Astrocyte of the cerebellum (primary cell): ENCODE measurements at places on chromosomes 1 and 21.

DNA sequence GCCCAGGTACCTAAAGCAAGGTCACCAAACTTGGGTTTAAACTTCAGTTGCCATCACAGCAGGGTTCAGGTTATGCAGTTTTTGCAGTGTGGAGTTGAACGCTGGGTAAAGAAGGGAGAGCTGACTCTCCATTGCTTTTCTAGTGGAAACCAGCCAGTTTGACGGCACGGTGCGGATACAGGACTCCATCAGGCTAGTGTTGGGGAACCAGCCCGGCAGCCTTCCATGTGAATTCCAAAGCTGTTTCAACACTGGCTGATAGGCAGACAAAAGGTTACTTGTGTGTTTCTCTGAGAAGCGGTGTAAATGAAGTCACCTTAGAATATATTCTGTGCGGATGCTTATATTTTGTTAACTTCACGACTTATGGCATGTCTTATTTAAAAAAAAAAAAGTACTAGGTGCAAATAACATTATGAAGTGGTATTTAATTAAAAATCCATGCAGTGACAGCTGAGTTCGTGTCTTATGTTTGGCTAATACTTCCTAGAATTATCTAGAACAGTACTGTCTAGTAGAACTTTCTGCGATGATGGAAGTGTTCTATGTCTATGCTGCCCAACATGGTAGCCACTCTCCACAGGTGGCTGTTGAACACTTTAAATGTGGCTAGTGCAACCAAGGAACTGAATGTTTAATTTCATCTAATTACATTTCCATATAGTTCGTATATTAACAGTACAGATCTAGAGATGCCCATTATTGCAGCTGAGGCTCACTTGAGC is 29.9 kb upstream of the RCAN3 start:
- no peak for DNase-seq

DNA sequence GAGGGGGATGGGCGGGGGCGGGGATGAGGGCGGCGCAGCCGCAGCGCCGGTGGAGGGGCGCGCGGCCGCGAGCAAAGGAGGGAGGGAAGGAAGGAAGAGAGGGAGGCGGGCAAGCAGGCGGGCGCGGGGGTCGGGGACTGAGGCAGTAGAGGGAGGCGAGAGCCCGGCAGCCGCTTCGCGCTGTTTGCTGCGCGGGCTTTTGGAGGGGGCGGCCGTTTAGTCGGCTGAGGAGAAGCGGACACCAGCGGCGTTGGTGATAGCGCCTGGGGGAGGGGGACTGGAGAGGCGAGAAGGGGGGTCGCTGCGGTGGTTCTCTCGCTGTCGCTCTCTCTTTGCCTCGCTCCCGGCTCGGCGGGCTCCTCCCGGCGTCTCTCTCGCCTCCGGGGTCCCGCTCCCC is at the start of gene HS2ST1:
Gene HS2ST1, plus strand, starts transcription at position 35 of the 397 bp plus-strand sequence.
- no peak for DNase-seq

GRCh38 chr1:86345042-86345441 is 51.1 kb downstream of the ODF2L start:
- DNase-seq: no peak

GRCh38 chr1:32729254-32730046 is 26.9 kb upstream of the SYNC start:
- no peak for DNase-seq

GRCh38 chr1:42983253-42983652 is 24.6 kb upstream of the SLC2A1 start:
- no peak for DNase-seq

- DNase-seq: peak; percentile 3
Observed at GRCh38 chr1:173134029-173134428, 73.1 kb downstream of the TNFSF4 start.

GRCh38 chr21:44898851-44899767 is 21.6 kb downstream of the ITGB2 start:
- no peak for DNase-seq

DNA sequence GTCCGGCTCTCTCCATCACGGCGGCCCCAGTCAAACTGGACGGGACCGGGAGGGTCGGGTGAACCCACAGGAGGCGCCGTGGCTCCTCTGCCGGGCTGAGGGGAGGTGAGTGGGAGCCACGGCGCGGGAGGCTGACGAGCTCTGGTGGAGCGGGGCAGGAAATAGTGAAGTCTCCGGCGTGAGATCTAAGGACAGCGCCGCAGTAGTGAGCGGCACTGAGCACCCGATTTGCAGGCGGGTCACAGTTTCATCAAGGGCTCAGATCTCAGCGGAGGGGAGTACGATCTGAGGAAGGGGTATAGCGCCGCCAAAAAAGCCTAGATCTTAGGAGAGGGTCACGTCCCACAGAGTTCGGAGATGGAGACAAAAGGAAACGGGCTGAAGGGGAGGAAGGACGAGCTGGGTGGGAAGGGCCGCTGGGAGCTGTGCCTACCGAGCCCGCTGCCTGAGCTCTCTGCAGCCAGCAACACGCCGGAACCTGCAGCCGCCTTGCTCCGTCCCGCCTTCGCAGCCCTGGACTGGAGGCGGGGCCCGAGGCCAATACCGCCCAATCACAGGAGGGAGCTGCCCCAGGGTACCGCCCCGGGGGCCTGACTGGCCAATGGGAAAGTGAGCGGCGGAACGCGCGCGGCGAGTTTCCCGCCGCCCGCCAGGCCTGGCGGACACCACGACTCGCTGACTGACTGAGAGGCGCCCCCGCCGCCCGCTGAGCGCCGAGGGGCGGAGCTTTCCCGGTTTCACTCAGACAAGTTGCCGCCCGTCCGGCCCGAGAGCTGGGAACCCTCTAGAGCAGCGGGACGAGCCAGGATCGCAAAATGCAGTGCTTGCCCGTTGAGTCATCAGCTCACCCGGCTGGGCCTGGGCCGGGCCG is 1.9 kb downstream of the SFN start:
- peak; percentile 93 for DNase-seq

GRCh38 chr1:174239541-174239940 is 80.2 kb downstream of the RABGAP1L start:
- no peak for DNase-seq

GRCh38 chr1:72140222-72140621 is 142.1 kb downstream of the NEGR1 start:
- DNase-seq: no peak

GRCh38 chr1:58594546-58594945 is 17.5 kb upstream of the TACSTD2 start:
- no peak for DNase-seq

- DNase-seq: no peak
Observed at GRCh38 chr1:160665330-160666078, 18.7 kb upstream of the SLAMF1 start.

GRCh38 chr1:39297551-39297950 is 93.1 kb downstream of the MACF1 start:
- DNase-seq: peak; percentile 19

DNA sequence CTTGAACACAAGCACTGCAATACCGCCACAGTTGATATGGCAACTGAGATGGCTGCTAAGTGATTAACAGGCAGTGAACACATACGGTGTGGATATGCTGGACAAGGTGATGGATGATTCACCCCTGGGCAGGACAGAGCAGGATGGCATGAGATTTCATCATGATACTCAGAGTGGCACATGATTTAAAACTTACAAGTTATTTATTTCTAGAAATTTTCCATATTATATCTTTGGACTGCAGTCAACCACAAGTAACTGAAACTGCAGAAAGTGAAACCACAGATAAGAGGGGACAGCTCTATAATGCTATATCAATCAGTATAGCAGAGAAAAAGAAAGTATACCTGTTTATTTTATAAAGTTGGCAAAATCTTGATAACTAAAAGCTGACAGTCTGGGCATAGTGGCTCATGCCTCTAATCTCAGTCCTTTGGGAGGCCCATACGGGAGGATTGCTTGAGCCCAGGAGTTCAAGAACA is 47.9 kb downstream of the PHACTR4 start:
- DNase-seq: no peak

- no peak for DNase-seq
Observed at GRCh38 chr1:104467590-104467989, 717.9 kb downstream of the AMY1C start.

- no peak for DNase-seq
Observed at GRCh38 chr1:231796141-231796540, 169.6 kb downstream of the DISC1 start.

GRCh38 chr1:218349348-218350034 is 4.4 kb downstream of the TGFB2 start:
- DNase-seq: no peak

- DNase-seq: no peak
Observed at GRCh38 chr1:51956528-51957509, 33.7 kb downstream of the RAB3B start.

- no peak for DNase-seq
Observed at GRCh38 chr1:212294983-212295382, 9.8 kb downstream of the PPP2R5A start.

DNA sequence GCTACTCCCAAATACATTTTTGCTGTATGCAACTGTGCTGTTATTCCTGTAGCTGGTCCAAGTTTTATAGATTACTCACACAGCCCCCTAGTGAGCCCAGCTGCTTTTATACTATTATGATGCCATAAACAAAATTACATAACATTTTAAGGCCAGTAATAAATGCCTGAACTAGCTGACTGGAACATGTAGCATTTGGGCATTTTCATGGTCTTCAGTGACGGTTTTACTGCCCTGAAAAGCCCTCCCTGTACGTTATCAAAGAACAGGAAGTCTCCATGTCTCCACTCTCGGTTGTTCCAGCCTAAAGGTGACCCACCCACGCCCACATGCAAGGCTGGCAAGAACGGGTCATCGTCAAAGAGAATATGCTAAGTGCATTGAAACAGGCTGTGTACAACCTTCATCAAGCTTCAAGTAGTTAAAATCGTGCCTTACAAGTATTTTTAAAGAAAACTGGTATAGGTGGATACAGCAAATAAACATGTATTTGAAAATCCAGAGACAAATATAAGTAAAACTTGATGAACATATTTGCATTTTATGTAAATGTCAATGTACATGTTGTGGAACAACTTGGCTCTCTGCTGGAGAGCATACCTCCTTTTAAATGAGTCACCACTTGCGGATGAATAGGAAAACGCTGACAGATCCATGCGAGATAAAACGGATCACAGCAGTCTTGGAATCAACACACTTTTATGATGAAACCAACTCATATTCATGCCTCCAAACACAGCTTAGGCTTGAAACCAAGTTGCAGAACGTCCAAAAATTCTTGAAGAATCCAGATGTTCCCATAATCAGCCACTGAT is 520.5 kb downstream of the SMYD3 start:
- peak; percentile 77 for DNase-seq

DNA sequence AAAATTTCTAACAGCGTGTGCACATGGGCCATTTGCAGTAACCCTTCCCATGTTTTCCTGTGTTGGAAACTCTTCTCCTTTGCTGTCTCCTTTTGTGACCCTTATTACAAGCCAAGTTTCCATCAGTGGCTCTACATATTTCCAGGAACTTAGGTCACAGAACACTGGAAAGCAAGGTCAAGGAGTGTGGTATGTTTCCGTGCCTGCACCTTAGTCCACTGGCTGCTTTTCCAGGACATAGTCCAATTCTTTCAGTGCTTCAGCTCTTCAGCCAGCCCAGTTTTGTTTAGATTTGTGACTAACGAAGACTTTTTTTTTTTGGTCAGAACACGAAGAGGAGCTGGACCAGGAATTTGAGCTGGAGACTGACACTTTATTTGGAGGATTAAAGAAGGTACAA is 33.8 kb downstream of the HHAT start:
- peak; percentile 28 for DNase-seq

DNA sequence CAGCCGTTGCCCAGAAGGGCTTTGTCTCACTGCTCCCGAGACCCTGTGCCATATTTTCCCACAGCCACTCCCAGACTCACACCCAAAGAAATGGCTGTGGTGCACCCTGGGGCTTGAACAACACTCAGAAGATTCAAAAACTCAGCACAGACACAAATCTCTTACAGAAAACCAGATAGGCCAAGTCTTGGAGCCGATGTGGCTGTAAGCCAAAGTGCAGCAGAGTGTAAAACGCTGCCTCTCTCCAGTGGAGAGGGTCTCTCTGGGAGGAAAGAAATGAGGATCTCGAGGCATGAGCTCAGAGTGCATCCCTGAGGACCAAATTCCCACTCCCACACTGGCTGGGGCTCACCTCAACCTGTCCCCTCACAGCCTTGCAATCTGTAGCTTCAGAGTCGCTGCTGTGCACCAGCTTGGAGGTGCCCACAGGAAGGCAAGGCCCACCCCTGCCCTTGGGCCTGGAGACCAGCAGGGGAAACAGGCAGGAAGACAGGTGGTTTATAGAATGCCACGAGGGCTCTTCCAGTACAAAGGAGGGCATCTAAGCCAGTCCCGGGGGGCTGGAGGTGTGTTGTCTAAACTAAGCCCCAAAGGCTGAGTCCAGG is 171.3 kb upstream of the AJAP1 start:
- no peak for DNase-seq

DNA sequence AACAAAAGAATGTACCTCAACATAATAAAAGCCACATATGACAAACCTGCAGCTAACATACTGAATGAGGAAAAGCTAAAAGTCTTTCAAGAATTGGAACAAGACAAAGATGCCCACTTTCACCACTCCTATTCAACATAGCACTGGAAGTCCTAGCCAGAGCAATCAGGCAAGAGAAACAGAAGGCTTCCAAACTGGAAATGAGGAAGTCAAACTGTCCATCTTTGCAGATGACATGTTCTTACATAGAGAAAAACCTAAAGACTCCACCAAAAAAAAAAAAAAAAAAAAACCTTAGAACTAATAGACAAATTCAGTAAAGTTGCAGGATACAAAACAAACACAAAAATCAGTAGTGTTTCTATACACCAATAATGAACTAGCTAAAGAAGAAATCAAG is 20.2 kb downstream of the NSL1 start:
- no peak for DNase-seq

GRCh38 chr1:184990204-184990603 is 15.9 kb upstream of the NIBAN1 start:
- no peak for DNase-seq

DNA sequence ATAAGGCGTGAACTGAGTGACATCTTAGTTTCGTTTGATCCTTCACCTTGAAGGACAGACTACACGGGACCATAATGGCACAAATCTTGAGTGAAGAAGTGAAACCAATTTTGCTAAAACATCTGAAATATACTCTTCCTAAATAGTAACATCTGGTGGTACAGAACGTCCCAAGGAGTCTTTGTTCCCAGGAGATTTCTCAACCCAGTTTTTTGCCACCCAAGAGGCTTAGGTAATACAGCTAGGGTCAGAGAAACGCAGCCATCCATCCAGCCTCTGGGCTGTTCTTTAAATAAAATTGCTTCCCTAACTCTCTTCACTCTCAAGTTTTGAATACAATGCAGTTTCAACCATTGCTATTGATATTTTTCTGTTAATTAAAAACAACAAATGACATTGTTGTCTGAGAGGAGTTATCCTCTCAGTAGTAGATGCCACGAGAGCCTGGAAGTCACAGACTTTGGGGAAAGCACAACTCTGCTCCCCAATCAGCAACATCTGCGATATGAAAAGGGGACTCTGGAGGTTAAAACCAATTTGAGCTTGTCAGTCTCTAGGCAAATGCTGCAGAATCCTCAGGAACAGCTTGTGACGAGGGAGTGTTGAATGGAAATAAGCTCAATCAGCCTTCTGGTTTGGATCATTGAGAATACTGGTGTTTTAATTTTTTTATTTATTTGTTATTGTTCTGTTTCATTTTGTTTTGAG is 394.3 kb upstream of the ADGRL2 start:
- DNase-seq: no peak

- no peak for DNase-seq
Observed at GRCh38 chr1:15168479-15168878, 14.9 kb downstream of the TMEM51 start.

- DNase-seq: no peak
Observed at GRCh38 chr21:34956416-34957316, 92.4 kb downstream of the RUNX1 start.

GRCh38 chr1:46221749-46222148 is 18.6 kb downstream of the LURAP1 start:
- no peak for DNase-seq

GRCh38 chr1:50038237-50038809 is 14.6 kb upstream of the AGBL4 start:
- DNase-seq: no peak

GRCh38 chr1:42418516-42418915 is 37.3 kb downstream of the ZMYND12 start:
- no peak for DNase-seq
